Panc1 (cell line): ENCODE measurements at places on chromosomes 7 and 10.

GRCh38 chr10:8042721-8043568 is 11.5 kb upstream of the GATA3 start:
- no peaks in the 10 kb centered on the region for H3K4me1 ChIP-seq
- H3K27ac ChIP-seq: no peak overlapping the region
- no peak for DNase-seq
- no peaks in the 10 kb centered on the region for H3K36me3 ChIP-seq
- no peak overlapping the region for H3K4me3 ChIP-seq
- no peaks in the 10 kb centered on the region; the same call in 1 of the 2 replicates for H3K27me3 ChIP-seq

DNA sequence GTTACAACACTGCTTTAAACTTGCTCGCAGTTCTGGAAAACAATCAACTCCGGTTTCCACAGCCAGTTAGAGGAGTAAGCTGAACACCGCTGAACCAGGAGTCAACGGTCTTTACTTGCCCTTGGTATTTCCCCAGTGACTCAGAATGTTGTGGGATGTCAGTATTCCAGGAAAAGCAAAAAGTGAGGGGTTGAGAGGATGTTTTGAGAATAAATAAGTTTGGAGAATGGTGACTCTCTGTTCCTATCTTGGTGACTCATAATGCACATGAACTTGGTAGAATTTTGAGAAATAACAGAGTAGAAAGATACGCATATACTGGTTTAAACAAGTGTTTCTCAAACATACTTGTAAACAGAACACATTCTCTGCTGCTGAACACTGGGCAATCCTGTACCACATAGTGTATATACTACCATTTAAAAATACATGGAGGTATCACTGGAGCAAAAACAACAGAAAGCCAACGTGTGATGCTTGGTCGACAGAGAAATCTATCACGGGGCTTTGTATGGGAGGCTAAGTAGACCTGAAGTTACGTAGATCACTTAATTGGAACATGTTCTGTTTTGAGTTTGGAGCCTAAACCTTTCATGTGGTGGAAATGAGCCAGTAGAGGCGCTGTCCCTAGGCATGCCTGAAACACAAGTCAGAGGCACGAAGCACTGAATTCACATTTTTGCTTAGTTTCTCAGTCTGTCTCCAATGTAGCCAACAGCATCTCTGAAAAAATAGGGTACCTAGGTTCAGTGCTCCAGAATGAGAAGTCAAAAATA is 534.3 kb downstream of the PARD3 start:
- no peak overlapping the region for H3K4me3 ChIP-seq
- no peaks in the 10 kb centered on the region for H3K27me3 ChIP-seq
- no peaks in the 10 kb centered on the region for H3K36me3 ChIP-seq
- peak; percentile 54 for DNase-seq
- H3K27ac ChIP-seq: peak overlapping the region; percentile 66

GRCh38 chr10:34736976-34737771 is 77.9 kb downstream of the PARD3 start:
- no peak for DNase-seq
- H3K27ac ChIP-seq: no peak overlapping the region
- H3K36me3 ChIP-seq: no peaks in the 10 kb centered on the region
- H3K27me3 ChIP-seq: no peaks in the 10 kb centered on the region
- peaks cover 6% of the 10 kb centered on the region; the same call in 1 of the 2 replicates for H3K4me1 ChIP-seq

DNA sequence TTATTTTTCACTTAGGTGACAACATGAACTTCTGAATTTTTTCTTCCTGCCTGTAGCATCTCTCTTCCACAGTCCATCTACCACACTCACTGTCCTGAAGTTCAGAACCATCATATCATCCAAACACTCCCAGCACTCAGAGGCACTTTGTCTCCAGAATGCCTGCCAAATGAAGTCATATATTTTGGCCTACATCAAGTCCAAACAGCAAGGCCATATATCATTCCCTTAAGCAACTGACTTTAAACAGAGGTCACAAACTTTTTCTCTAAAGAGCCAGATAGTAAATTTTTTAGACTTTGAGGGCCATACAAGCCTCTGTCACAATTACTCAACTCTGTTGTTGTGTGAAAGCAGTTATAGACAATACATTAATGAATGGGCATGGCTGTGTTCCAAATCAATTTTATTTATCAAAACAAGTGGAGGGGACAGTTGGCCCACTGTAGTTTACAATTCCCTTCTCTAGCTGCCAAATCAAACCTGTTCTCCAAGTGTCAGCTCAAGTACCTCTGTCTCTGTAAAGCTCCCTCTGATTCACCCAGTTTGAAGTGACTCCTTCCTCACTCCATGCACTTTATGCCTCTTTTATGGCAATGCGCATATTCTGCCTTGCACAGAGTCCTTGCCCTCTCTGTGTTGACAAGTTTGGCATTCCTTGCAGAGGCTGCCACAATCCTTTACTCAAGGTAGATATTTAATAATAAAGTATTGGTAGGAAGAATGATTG is 305.7 kb downstream of the FZD1 start:
- no peaks in the 10 kb centered on the region for H3K27me3 ChIP-seq
- no peaks in the 10 kb centered on the region for H3K36me3 ChIP-seq
- no peak overlapping the region for H3K4me3 ChIP-seq
- no peak overlapping the region for H3K27ac ChIP-seq
- no peak for DNase-seq
- H3K4me1 ChIP-seq: no peaks in the 10 kb centered on the region

- no peak overlapping the region for H3K27ac ChIP-seq
- no peak overlapping the region for H3K4me3 ChIP-seq
- peaks cover 12% of the 10 kb centered on the region; the same call in 1 of the 2 replicates for H3K4me1 ChIP-seq
- no peak for DNase-seq
- H3K36me3 ChIP-seq: peaks cover 6% of the 10 kb centered on the region; the same call in 1 of the 2 replicates
Measured at GRCh38 chr7:75881436-75882095, 2.7 kb downstream of the RHBDD2 start.

DNA sequence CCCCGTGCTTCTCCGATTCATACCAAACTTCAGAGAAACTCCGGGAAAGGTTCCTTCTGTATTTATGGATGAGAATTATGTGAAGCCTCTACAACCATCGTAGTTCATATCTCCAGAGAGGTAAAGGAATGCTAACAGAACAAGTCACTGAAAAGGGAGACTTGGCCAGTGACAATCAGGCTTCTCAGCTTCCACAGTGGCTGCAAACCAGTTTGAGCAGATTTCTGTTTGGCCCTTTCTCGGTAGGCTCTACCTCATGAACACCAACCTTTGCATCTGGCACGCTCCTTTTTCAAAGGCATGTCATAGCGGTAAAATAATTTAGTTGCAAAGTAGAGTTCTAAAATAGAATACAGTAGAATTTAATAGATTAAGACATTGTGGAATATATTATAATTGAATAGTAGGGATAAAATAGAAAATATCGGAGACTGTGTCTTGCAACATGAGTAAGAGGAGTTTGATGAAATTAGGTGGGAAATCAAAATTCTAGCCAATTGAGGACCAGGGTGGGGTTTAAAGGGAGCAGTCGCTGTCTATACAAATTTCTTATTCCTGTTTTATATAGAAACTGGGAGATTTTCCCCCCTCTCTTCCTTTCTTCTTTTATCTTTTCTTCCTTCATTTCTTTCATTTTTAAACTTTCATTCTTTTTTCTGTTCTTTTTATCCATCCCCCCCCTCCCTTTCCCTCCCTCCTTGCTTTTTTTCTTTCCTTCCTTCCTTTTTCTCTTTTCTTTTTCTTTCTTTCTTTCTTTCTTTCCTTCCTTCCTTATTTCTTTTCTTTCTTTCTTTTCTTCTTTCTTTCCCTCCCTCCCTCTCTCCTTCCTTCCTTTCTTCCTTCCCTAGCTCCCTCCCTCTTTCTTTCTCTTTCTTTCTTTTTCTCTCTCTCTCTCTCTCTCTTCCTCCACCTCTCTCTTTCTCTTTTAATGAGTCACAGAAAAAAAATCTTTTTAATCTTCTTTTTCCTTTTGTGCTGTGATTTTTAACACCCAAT is 161.5 kb upstream of the KLF6 start:
- peak overlapping the region; percentile 98 for H3K27ac ChIP-seq
- no peaks in the 10 kb centered on the region for H3K27me3 ChIP-seq
- DNase-seq: no peak
- H3K4me3 ChIP-seq: peak overlapping the region; percentile 16
- no peaks in the 10 kb centered on the region for H3K36me3 ChIP-seq

- H3K27ac ChIP-seq: no peak overlapping the region
- no peak for DNase-seq
- no peaks in the 10 kb centered on the region for H3K36me3 ChIP-seq
- H3K4me1 ChIP-seq: no peaks in the 10 kb centered on the region
- no peak overlapping the region for H3K4me3 ChIP-seq
- no peaks in the 10 kb centered on the region for H3K27me3 ChIP-seq
Measured at GRCh38 chr10:124606822-124607221, 137.4 kb downstream of the FAM53B start.

GRCh38 chr7:44798649-44799305 is 2.3 kb downstream of the PPIA start:
- peak overlapping the region; percentile 82 for H3K4me3 ChIP-seq
- peak overlapping the region; percentile 48 for H3K27ac ChIP-seq
- no peak for DNase-seq
- H3K27me3 ChIP-seq: no peaks in the 10 kb centered on the region
- peaks cover 30% of the 10 kb centered on the region for H3K4me1 ChIP-seq
- peaks cover 37% of the 10 kb centered on the region for H3K36me3 ChIP-seq

DNA sequence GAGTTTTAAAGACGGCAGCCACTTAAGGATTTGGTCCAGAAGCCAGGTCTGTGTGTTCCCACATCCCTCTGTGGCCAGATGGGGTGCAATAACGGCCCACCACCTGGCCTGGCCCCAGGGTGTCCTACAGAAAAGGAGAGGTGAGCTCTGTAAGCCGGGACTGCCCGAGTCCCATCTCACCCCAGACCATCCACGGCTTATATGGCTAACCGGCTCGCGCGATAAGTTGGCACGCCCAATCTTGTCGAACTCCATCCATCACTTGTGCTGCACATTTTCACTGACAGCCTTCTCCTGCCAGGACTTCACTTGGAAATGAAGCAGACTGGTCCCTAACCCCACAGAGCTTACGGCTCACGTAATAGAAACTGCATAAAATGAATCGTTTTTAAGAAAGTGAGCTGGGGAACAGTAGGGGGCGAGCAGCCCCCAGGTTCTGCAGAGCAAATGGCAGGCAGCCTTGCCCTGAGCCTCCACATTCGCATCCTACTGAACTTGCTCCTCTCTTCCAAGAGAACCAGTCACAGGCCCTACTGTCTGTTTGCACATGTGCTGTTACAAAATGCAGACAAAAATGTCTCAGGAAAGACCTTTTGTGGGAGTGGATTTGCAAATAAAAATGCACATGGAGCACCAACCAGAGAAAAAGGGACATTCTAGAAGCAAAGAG is 98.2 kb downstream of the TNS3 start:
- H3K4me1 ChIP-seq: peaks cover 91% of the 10 kb centered on the region
- H3K4me3 ChIP-seq: no peak overlapping the region
- H3K36me3 ChIP-seq: peaks cover 7% of the 10 kb centered on the region
- no peaks in the 10 kb centered on the region for H3K27me3 ChIP-seq
- DNase-seq: no peak

GRCh38 chr7:54076616-54077015 is 465.6 kb upstream of the VSTM2A start:
- H3K4me1 ChIP-seq: no peaks in the 10 kb centered on the region
- no peak overlapping the region for H3K4me3 ChIP-seq
- no peak overlapping the region for H3K27ac ChIP-seq

- H3K4me3 ChIP-seq: no peak overlapping the region
- no peaks in the 10 kb centered on the region for H3K27me3 ChIP-seq
- H3K4me1 ChIP-seq: no peaks in the 10 kb centered on the region
- H3K36me3 ChIP-seq: no peaks in the 10 kb centered on the region
- DNase-seq: no peak
- no peak overlapping the region for H3K27ac ChIP-seq
Measured at GRCh38 chr7:120547605-120548004, 274.6 kb downstream of the KCND2 start.

DNA sequence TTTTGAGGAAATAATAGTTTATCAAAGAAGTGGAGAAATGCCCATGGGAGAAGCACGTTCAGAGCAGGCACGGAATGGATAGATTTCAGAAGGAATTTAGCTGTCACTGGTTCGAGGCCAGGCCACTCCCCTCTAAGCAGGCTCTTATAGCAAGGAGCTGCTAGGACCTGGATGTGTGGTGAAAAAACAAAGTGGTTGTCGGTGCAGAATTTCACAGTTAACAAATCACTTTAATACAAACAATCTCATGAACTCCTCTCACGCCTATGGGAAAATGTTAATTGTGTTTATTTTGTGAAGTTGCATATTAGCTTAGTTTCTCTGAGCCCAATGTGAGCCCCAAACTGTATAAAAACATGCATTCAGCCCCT is 176.3 kb downstream of the PKD1L1 start:
- H3K27me3 ChIP-seq: no peaks in the 10 kb centered on the region
- no peak for DNase-seq
- H3K36me3 ChIP-seq: no peaks in the 10 kb centered on the region
- peak overlapping the region; percentile 100 for H3K27ac ChIP-seq
- H3K4me1 ChIP-seq: peaks cover 22% of the 10 kb centered on the region
